ENCODE measurements at places on chromosomes 2 and 18. TPM values are rescaled to one million over a fixed set of nuclear protein-coding genes. Genes with fewer than 3 reads are reported as not detected.

GRCh38 chr2:212245880-212246279, 292.7 kb downstream of the ERBB4 start:
- no peak for DNase-seq

- DNase-seq = no peak
These were observed 158.4 kb downstream of the GALNT14 start for GRCh38 chr2:30979822-30980245.

GRCh38 chr2:12352889-12353288, 363.8 kb upstream of the TRIB2 start:
- no peak for DNase-seq

DNA sequence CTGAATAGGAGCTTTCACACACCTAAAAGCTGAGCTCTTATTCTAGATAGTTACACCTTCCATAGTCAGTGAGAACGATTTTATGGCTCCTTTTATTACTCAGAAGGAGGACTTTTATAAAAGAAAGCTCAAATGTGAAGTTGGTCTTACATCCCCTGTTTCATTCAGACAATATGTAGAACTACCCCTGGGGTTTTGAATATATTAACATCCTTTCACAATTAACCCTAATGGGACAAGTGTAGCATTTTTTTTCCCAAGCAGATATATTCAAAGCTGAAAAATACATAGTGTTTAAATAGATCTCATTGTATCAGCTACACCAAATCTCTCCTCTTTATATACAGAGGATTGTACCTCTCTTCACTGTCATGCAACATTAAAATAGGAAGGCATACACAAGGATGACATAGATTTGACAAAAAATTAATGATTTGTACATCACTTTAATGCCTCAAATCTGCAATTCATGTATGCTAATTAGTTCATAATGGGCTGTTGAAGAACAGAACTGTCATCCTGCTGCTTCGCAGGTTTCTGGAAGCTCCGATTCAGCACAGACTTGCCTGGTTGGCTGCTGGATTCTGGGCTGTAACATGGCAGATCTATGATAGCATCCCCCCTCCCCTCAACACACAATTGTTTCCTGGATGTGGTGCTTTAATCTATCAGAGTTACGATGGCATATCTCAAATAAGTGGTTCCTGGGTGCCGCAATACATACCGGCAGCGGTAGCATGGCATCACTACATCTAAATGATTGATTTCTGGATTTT, 129.7 kb upstream of the PARD3B start:
- no peak for DNase-seq

DNA sequence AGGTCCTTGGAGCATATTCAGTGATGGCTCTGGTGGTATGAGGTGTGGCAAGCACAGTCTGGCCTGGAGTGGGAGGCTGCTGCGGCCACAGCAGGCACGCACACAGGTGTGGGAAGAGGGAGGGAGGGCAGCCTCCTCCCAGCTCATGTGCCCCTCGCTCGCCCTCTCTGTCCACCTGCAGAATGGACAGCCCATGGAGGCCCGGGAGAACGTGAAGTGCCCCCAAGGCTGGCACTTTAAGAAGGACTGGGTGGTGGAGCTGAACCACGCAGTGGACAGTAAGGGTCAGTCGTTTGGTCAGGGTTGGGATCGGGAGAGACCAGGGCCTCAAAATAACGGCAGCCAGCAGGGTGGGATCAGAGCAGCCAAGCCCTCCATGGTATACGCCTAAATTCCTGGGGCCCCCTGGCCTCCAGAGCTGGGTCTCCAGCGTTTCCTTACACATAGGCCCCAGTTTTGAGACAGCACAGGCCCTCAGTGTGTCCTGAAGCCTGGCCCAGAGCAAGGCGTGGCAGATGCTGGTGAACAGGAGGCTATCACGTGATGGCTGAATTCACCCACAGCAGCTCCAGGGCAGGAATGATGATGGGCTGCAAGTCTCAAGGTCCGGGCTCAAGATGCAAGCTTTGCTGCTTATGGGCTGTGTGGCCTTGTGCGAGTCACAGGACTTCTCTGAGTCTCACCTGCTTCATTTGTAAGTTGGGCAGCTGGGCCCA, 47.9 kb downstream of the FER1L5 start:
- no peak for DNase-seq

- DNase-seq = no peak
These were observed 4.7 kb upstream of the IL1RL2 start for GRCh38 chr2:102181919-102182635.

DNA sequence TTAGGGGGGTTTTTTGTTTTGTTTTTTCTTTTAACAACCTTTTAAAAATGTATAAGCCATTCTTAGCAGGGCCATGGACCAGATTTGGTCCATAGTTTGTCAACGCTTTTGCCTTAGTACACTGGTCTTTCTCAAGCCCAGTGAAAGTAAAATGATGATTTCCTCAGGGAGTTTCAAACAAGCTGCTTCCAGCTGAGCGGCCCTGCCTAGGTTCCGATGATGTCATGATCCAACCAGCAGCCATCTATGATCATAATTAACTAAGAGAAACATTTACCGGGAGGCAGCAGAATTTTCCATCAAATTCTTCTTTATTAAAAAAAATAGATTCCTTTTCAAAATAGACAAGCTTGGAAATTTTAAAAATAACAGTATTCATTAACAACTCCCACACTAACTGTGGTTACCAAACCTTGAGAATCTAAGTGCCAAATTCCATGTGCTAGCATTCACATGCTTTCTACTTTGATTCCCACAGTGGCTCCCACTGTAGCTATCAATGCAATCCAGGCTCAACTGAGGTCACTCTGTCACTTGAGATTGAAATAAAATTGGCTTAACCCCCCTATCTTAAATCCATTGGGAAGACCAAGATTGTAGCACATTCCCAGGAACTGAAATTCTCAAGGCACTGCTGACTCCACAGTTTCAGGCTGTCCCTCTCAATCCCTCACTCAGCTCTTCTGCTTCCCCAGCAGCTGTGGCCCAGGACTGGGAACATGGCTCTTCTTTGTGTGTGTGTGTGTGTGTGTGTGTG, 148.9 kb downstream of the RNF152 start:
- no peak for DNase-seq

DNA sequence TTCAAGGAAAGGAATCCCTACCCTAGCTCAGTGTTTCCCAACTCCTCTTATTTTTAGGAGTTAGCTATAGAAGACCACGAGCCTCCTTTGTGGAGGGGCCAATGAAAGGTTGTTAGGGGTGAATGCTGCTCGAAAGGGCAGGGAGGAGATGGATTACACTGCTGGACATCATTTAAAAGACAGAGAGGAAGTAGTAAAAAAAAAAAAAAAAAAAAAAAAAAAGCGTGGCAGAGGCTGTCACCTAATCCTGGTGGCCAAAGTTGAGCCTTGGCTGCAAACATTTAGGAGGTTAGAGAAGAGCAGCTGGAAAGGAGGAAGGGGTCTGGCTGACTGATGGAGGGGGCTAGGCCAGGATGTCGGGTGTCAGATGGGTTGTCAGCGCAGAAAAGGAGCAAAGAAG, 139.0 kb upstream of the KLF7 start:
- DNase-seq = no peak

Gene UGT1A5
- 24.2 TPM for total RNA-seq

Gene ERFE
- 0.53 TPM for total RNA-seq

Gene FSIP2
- total RNA-seq = 8.4 TPM

Gene NTSR2
- total RNA-seq = not detected

Gene MORN2
- 6.8 TPM for total RNA-seq

Measured in Peyer's patch (tissue), 4 donors.